ENCODE measurements at places on chromosomes 5 and 9.

DNA sequence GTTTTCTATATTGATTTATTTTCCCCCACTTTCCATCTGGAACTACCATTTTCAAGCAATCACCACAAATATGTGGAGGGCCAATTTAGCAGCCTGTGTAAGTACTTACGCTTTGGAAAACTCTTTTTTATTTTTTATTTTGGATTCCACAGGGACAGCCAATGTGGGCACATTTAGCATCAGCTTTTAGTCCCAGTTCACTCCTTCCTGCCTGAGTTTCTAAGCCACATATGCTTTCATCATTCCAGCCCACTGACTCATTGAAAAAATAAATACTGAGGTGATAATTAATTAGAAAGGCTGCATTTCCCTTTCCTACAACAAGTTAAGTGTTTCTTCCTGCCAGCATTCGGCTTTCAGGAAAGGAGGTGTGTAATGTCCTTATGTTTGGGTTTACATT, 76.8 kb downstream of the TMEM167A start:
- no peak for DNase-seq

DNA sequence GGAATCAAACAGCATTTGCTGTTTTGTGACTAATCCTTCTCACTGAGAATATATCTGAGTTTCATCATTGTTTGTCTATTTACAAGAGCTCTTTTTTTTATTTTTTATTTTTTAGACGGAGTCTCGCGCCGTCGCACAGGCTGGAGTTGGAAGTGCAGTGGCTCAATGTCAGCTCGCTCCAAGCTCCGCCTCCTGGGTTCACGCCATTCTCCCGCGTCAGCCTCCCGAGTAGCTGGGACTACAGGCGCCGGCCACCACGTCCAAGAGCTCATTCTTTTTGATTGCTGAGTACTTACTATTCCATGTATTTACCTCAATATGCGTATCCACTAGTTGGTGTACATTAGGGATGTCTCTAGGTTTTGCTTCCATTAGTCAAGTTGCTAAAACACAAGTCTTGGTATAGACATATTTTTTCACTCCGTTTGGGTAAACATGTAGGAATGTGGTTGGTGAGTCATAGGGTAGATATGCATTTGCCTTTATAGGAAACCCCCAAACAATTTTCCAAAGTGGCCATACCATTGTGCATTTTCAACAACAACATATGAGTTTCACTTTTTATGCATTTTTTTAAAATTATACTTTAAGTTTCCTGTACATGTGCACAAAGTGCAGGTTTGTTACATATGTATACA, 1005.0 kb upstream of the CDH10 start:
- DNase-seq: no peak

GRCh38 chr9:120513825-120514396, 66.1 kb downstream of the CDK5RAP2 start:
- no peak for DNase-seq

DNA sequence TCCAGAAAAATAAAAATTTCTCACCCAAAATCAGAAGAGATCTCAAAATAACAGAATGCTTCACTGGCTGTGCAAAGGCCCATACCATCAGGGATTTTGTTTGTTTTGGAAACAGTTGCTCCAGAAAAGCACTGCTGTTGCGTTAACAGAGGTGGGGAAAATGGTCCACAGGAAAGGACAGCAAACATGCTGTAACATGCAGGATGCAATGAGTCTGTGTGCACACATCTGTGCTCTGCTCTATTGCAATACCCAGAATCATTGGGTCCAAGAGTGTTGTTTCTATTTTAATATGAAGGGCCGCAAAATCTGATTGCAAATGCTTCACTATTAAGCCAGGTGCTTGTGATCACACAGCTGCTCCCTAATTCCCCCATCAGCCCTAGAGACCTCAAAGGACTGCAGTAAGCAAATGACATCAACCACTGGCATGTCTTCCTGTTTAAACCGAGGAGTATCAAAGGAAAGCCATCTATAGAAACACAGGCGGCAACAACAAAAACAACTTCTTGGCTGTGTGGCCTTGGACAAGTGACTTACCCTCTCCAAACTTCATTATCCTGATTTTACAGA, 141.0 kb downstream of the DCP2 start:
- DNase-seq: no peak

DNA sequence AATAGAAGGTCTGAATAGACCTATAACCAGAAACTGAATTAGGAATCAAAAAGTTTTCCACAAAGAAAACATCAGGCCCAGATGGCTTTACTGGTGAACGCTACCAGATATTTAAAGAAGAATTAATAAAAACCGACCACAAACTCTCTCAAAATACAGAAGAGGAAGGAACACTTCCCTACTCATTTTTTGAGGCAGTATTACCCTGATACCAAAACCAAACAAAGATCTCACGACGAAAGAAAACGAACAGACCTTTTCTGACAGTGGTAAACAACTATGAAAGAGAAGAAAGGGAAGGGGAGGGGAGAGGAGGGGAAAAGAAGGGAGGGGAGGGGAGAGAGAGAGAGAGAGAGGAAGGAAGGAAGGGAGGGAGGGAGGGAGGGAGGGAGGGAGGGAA, 13.5 kb downstream of the B4GALT1 start:
- no peak for DNase-seq

DNA sequence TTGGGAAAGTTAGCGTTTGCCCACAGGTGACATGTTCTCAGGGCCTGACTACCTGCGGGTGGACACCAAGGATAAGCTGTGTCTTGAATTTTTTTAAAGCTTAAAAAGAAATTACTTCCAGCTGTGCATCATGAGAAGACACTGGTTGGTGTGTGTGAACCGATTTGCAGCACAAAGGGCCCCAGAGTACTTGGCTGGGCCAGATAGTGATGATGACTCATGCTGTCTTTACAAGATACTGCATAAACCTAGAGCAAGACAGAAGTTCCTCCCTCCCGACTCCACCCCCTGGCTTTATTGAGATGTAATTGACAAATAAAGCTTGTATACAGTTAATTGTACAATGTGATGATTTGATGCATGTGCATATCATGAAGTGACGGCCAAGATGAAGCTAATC, 212.8 kb downstream of the NXNL2 start:
- no peak for DNase-seq

GRCh38 chr5:82884821-82885471, 192.2 kb downstream of the TMEM167A start:
- DNase-seq: no peak

DNA sequence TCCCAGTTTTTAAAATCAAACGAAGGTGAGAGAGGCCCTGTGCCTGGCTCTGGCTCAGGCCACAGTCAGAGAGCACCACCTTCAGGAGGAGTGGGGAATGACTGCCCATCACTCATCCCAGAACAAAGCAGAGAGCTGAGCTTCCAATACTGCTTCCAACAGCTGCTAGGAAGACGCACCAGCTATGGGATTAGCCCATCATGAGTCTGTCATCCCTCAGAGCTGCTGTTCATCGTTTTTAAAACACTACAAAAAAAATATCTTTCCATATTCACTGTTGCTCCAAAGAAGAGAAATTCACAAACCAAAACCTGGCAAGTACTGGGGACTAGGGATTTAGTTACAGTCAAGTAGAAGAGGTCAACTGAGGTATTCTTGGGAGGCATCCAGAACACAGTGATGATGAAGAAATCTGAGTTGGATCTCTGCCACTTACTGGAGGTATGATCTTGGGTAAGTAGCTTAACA, 102.4 kb downstream of the CDK5RAP2 start:
- no peak for DNase-seq

DNA sequence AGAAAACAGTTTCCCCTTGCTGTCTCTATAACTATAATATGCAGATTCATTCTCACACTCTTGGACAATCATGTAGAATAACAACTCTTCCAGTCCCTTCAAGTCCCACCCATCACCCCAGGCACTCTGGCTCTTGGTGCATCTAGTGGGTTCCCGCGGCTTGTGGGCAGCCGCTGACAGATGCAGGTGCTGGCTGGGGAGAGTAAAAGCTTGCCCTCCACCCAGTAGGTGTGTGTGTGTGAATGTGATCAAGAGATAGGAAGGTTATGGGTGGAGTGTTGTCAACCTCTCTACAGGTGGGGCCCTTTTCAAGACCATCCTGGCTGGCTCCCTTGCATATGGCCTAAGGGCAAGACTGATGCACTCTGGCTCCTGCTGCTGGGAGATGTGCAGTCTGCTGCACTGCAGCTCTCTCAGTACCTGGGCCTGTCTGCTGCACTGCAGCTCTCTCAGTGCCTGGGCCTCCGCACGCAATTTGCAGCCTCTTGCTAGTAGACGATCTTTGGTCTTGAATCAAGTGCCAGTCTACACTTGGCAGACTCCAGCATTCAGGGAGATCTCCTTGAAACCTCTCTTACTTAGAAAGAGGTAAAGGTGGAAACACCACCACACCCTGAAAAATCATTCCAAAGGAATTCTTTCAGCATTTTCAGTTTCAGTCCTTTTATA, 189.7 kb upstream of the GDNF start:
- DNase-seq: no peak

- no peak for DNase-seq
Measured at GRCh38 chr9:7961076-7961475, 161.5 kb upstream of the DMAC1 start.

DNA sequence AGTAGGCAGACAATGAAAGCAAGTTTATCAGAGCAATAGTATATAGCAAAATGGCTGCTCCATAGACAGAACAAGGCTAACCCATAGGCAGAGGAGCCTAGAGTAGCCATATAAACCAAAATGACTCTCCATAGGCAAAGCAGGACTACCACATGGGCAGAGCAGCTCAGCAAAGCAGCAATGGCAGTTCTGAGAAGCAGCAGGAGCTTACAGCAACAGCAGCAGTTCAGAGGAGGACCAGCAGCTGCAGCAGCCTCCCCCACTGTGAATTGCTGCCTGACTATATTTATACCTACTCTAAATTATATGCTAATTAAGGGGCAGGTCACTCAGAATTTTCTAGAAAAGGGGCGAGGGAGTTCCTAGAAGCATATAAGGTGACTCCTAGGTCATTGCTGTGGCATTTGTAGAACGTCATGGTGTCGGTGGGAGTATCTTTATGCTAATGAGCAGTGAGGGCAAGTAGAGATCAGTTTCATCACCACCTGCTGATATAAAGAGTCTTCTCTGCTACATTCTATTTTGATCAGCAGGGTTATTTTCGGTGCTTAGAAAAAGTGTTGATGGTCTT, 1115.5 kb downstream of the DTWD2 start:
- DNase-seq: no peak

DNA sequence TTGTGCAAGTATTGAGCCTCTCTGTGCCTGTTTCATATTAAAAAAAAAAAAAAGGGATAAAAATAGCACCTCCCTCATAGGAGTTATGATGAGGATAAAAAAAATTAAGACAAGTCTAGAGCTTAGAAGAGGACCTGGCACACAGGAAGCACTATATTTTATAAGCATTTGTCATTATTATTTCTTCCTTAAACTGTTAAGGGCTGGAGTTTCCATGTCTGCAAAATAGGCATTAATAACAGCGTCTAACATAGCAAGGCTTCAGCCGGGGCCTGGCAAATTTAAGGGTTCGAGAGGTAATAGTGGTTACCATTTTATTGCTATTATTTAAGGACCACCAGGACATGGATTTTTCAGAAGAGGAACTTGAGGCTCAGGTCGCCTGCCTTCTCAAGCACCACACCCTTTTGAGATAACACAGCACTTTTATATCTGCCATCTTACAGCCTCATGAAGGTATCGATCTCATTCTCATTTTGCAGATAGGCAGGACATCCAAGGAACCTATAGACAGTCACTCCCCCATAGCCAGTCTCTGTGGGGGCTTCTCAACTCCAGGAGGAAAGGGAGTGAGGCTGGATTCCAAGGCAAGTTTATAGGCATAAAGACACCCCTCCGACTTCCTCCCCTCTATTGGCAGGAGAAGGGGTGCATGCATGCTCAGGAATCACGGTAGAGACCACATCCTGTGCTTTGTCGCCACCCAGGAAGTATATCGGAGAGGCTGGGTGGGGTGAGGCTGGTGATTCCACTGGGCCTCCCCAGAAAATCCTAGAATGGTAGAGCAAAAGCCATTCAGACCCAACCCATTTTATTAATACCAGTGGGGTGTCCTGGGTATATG, 2.4 kb downstream of the ANXA6 start:
- DNase-seq: peak; percentile 48
